ENCODE measurements at places on chromosomes 2 and 18.

DNA sequence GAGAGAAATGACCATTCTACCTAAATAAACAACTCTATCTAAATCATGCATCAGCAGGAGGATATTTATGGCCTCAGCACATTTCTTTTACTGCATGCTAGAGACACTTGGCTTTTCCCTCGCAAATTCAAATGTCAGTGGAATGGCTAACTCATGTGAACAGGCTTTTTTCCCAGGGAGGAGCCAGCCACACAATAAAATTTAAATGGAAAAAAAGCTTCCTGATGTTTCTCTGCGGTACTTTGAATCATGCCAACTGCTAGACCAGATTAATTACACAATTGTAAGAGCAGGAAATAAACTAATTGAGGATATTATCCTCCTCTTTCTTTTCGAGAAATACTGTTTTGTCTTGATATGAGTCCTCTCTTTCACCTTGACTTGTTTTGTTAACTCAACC, 676.3 kb downstream of the IRS1 start:
- no peak for DNase-seq

GRCh38 chr2:229451852-229452251, 180.8 kb upstream of the PID1 start:
- no peak for DNase-seq

GRCh38 chr2:545711-546650, 131.2 kb downstream of the TMEM18 start:
- DNase-seq = no peak

DNA sequence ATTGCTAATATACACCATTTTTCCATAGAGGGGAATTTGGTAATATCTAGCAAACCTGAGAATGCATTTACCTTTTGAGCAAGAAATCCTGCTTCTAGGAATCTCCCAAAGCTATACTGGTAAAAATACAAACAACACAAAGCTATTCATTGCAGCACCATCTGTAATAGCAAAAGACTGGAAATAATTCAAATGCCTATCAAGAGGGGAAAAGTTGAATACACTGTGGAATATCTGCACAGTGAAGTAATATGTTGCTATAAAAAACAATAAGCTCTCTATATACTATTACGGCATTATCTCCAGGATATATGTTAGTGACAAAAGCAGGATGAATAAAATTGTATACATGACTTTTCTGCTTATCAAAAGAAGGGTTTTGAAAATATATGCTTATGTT, 112.3 kb upstream of the CHAC2 start:
- DNase-seq = no peak

DNA sequence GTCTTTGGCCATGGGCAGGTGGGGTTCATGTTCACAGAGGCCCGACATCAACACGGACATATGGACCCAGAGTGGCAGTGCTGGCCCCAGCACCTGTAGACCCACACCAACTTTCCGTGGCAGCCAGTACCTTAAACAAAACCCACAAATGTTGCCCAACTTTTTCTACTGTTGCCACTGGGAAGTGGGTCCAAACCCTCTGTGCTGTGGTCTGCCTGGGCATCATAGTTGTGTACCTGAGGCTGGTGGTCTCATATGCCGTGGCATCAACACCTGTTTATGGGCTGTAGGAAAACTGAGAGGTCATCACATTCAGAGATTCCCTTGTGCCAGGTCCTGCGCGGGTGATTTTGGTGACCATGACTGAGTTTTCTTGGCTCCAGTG, 79.9 kb downstream of the SH3RF3 start:
- no peak for DNase-seq

- DNase-seq = no peak
Measured at GRCh38 chr2:7692657-7693161, 775.5 kb downstream of the RNF144A start.

DNA sequence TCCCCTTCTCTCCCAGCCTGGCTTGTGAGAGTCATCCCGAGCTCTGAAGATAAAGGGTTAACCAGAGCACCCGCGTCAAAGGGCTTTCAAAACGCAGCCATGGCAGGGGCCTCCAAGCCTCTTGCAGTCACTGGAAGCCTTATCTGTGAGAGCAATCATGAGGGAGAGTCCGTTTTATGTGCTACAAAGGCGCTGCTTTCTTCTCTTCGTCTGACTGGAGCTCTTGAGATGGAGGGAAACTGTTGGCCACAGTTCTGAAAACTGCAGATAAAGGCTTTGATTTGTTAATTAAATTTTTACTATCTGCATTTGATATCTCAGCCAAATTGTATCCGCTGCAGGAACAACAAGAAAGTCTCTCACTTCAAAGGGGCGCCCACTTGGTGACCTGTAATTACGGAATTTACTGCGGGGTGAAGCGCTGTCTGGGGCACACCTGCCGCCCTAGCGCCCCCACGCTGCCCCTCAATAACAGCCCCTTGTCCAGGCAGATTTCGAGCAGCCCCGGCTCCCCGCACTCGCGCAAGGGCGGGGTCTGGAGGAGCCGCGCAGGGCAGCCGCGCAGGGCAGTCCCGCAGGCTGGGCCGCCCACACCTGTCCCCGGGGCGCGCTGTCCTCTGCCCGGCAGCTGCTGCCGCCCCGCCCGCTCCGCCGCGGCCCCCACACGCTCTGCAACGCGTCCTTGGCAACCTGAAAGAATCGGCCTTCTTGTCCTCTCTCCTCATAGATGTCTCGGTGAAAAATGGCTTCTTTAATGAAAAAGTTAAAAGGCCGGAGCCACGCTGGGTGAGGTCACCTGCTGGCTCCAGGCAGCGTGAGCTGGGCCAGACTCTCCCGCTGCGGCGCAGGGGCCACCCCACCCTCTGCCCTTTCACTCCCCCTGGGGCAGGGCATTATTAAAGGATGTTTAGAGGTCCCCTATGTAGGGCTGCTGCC, 217.9 kb downstream of the VAPA start:
- DNase-seq = no peak

DNA sequence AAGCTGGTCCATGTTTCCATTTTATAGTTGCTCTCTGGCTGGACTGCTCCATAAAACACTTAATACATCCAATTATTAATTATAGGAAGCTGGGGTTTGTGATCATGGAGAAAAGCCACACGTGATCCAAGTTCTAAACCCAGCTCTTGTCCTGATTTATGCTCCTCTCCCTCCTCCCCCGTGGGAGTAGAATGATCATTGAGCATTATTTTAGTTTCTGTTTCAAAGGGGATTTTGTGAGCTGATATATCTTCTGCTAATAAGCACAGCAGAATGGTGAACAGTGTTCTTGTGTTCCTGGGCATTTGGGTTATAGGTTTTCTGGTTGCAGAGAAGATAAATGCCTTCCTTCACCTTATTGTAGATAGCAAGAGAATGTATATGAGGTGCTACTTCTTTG, 135.7 kb upstream of the TMEM200C start:
- DNase-seq = no peak

DNA sequence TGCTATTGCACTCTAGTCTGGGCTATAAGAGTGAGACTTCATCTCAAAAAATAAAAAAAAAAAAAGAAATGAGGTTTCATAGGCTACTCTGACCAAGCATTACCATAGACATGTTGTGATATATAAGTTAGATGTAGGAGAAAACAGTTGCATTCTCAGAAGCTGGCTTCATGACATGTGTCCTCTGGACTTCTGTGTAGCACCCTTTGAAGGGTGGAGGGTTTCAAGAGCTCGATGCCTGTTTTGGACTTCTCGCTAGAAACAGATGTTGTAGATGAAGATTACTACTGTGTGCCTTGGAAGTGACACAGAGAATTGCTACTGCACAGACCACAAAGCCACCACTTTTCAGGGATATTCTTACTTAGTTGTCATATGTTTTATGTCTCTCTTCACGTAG, 91.0 kb downstream of the TMEM247 start:
- no peak for DNase-seq

- no peak for DNase-seq
Measured at GRCh38 chr2:206573793-206574192, 68.5 kb upstream of the FAM237A start.

DNA sequence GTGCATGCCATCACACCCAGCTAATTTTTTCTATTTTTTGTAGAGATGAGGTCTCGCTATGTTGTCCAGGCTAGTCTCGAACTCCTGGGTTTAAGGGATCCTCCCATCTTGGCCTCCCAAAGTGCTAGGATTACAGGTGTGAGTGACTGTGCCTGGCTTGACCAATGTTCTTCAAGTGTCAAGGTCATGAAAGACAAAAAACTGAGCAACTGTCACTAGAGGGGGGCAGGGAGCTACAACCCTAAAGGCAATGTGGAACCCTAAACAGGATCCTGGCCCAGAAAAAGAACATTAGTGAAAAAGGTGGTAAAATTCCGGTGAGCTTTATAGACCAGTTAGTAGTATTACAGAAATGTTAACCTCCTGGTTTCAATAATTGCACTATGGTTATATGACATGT, 7.3 kb downstream of the MYO5B start:
- DNase-seq = no peak

- DNase-seq = peak; percentile 59
Measured at GRCh38 chr2:203484266-203485112, 50.6 kb downstream of the RAPH1 start.

DNA sequence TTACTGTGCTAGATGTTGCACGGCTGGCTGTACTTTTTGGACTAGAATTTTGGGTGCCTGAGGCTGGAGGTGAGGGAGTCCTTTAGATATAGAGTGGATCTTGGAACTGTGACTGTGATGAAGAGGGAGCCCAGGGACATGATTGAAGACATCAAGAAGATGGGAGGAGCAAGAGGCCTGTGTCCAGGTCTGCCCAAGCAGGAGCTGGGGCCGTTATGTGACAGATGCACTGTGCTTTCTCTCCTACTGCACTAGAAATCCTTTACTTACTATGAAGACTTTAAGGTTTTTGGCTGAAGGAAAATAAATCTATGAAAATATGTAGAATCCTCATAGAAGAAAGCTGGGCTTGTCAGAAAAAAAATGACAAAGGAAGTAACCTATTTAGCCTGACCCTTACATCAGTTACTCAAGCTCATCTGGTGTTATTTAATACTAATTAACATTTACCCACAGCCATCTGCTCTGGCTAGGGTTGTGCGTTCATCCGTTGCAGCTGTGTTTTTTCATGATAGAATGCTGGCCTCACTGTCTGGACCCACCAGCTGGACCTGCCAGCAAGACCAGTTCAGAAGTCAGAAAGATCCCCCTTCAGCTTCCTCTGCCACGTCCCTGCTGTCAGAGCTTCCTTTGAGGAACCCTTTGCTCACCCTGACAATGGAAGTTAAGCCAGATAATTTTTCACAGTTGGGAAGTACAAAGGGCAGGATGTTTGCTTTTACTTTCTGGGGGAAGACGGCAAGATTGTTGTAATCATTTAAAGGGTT, 16.7 kb downstream of the TSN start:
- DNase-seq = no peak

GRCh38 chr2:106156305-106157296, 37.5 kb downstream of the UXS1 start:
- DNase-seq = no peak

DNA sequence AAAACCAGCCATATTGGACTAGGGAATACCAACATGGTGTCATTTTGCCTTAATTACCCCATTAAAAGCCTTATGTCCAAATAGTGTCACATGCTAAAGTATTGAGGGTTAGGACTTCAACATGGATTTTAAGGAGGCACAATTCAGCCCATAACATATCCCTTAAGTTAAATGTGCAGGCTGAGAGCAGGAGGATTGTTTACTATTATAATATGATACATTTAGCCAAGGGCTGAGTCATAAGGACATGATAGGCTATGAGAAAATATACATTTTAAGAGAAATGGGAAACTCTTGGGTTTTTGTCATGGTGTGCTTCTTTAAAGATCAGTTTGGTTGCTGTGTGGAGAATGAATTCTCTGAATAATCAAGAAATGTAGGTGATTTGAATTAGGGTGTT, 136.8 kb downstream of the RDH14 start:
- no peak for DNase-seq

- DNase-seq = no peak
Measured at GRCh38 chr2:149483004-149483605, 104.5 kb downstream of the MMADHC start.

GRCh38 chr2:10343658-10344057, 41.0 kb downstream of the HPCAL1 start:
- DNase-seq = no peak

DNA sequence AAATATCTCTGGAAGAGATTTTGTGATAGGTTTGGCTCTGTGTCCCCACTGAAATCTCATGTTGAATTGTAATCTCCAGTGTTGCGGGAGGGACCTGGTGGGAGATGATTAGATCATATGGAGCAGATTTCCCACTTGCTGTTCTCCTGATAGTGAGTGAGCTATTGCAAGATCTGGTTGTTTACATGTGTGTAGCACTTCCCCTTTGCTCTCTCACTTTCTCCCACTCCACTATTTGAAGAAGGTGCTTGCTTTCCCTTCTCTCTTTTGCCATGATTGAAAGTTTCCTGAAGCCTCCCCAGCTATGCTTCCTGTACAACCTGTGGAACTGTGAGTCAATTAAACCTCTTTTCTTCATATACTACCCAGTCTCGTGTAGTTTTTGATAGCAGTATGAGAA, 97.0 kb upstream of the FN1 start:
- no peak for DNase-seq

- no peak for DNase-seq
Measured at GRCh38 chr2:8517850-8518498, 163.9 kb upstream of the ID2 start.

GRCh38 chr18:43547456-43547855, 270.2 kb upstream of the SYT4 start:
- DNase-seq = no peak

- no peak for DNase-seq
Measured at GRCh38 chr2:30677861-30678385, 129.3 kb downstream of the CAPN13 start.

- DNase-seq = no peak
Measured at GRCh38 chr2:240898108-240898730, 2.3 kb upstream of the MAB21L4 start.

- DNase-seq = no peak
Measured at GRCh38 chr2:67241453-67241852, 155.7 kb upstream of the ETAA1 start.

DNA sequence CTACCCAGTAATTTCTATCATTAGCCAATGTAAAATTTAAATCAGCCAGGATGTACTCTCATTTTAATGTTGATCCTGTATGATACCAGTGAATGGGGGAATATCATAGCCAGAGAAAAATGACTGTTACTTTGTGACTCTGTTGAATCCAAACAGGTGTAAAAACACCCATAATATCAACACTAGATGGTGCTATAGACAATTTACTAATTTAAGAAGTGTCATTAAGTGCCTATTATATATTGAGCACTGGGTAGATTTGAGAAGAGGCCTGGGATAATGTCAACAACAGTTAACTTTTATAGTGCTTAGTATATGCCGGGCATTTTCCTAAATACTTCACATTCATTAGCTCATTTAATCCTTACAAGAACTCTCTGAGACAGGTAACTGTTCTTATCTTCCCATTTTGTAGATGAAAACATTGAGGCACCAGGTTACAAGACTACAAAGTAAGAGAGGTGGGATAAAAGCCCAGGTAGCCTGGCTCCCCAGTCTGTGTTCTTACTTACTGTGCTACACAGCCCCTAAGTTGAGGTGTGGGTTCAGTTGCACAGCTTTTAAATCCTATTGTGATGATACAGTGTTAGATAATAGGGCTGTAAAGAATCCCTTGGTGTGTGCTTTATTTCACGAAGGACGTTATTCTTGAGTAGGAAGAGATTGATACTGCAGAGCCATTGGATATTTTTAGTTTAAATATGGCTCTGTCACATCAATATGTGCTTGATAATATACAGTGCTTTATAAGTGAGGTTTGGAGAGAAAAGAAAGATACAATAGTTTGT, 325.5 kb downstream of the AGPS start:
- no peak for DNase-seq
